Fibroblast of mammary gland (primary cell): ENCODE measurements at places on chromosomes 11 and 22.

- DNase-seq: peak; percentile 67
Observed at GRCh38 chr11:106331176-106331575, 253.7 kb downstream of the AASDHPPT start.

GRCh38 chr11:82786836-82787235, 53.2 kb upstream of the FAM181B start:
- DNase-seq: no peak

GRCh38 chr11:2095542-2095941, 43.6 kb downstream of the IGF2 start:
- DNase-seq: no peak

DNA sequence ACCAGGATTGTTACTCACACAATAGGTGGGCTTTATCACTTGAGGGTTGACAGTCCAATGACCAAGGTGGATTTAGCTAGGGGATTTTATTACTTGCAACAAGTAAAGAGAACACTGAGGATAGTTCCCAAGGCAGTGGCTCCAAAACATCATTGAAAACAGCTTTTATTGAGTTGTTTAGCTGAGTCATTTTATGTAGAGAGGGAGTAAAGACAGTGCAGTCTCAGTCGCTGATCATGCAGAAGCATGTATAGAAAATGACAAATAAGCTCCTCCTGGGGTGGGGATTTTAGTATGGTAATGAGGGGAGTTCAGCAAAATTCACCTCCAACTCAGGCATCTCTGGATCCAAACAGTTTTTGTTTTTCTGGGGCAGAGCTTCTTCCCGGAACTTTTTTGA, 163.0 kb upstream of the CCDC179 start:
- DNase-seq: no peak

DNA sequence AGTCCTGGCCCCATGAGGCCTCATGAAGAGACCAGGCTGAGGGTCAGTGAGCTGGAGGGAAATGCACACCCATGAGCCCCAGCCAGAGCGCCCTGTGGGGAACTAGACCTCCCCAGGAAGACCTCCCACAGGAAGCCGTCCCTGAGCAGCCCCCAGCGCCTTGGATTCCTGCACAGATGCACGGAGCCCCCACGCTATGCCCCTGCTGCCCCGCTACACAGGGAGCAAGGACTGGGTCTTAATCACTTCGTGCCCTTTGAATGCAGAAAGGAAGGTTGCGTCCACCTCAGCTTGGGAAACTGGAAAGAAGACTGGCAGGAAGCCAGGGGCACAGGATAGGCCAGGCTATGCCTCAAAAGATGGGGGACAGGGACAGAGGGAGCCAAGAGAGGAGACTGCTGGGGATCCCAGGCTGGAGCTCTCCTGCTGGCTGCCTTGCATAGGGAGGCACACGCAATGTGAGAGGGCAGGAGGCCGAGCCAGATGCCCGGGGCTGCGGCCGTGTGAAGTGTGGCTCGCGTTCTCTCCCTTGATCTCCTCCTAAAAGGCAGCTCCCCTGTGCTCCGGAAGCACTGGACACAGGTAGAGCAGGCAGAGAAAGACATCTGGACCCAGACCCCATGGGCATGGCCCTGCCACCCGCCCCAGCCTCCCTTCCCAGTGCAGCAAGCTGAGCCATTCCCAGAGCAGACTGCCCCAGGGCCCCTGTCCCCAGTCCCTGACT, 32.8 kb downstream of the MACROD1 start:
- DNase-seq: no peak

DNA sequence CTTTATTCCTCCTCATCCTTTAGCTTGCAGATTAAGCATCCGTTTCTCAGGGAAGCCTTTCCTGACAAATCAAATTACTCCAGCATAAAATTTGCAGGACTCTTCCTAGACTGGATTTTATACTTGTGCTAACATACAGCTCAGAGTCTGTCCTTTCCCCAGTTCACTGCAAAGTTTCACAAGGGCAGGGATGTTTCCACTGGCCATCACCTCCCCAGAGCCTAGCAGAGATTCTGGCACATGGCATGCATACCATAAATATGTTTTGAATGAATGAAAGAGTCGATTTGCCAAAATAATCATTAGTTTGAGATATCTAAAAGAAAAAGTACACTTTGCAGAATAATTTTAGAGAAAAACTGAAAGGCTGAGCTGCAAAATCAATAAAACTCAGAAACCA, 10.6 kb downstream of the MSANTD4 start:
- peak; percentile 22 for DNase-seq

DNA sequence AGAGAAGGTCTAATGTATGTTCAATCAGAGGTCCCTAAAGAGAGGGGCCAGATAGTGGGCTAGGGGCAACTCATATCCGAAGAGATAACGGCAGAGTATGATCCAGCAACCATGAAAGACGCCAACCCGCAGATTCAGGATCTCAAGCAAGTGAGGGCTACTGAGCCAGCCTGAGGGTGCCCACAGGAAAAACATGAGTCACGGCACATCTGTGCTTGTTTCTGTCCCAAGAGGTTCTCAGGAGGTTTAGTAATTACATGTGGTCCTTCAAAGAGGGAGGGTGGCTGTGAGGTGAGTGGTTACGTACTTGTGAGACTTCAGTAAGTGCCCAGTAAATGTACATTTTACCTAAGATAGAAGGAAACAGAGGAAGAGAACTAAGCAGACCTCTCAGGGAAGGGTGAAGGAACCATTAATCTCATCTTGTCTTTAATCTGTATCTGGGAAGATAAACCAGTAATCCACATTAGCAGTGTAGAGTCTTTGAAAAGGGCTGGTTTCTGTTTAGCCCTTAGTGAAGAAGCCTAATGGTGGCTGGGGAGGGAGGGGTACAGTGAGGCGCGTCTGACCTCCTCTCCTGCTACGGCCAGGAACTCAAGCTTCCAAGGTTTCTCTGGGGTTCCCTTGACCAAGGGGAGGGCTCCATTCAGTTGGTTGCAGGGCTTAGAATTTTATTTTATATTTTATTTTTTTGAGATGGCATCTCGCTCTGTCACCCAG, 10.2 kb downstream of the SIRT3 start:
- DNase-seq: peak; percentile 73

GRCh38 chr11:7421136-7421535, 64.2 kb upstream of the OLFML1 start:
- no peak for DNase-seq

- peak; percentile 55 for DNase-seq
Observed at GRCh38 chr11:43947003-43947500, 4.6 kb downstream of the C11orf96 start.

DNA sequence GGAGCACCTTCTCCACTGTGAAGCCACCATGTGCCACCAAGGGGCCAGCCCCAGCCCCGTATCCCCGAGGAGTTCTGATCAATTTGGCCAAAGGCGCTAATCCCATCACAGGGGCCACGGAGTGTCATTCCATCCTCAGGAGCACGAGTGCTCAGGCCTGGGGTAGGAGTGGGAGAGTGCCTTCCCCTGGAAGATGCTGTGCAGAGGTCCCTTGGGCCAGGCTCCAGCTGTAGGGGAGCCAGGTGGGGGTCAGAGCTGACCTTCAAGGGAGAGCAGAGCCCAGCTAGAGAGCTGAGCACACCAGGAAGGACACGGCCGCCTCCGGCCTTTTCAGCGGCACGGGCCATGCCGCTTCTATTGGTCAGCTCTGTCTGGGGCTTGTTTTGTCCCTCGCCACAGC, 1459.9 kb downstream of the BRD1 start:
- no peak for DNase-seq

DNA sequence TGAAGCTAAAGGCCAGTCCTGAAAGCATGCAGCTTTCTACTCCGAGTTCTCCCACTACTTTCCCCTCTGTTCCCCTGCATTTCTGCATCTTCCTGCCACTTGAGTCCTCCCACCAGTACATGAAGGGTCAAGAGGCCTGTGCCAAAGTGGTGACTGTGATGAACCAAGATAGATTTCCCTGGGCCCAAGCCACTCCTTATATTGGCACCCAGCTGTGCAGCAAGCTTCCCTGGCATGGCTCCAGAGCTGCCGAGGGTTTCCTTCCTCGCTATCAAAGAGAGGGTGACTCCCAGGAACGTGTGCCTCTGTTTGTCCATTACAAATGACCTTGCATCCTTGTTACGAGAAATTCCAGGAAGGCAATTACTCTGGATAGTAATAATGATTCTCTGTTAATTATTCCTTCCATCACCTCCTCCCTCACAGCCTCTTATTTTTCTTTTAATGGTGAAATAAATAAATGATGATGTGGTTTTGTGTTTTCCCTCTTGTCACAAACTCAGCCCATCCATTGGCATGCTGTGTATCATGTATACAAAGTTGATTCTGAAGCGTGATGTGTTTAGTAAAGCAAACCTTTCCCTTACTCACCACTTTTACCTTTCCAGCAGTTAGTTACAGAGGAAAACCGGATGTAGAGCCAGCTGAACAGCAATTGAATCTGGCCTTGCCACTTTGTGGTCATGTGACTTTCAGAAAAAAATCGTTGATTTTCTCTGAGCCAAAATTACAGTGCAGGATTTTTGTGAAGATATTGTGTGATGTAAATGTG, 8.3 kb downstream of the SRSF8 start:
- DNase-seq: no peak

DNA sequence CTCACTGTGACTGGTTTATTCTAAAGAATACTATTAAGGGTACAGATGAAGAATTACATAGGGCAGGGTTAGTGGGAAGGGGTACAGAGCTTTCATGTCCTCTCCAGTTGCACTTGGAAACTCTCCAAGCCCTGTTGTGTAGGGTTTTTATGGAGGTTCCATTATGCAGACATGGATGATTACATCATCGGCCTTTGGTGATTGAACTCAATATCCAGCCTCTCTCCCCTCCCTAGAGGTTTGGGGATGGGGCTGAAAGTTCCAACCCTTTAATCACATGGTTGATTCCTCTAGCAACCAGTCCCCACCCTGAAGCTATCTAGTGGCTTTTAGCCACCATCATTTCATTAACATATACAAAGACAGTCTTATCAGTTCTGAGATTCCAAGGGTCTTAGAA, 472.6 kb downstream of the BUD13 start:
- no peak for DNase-seq

- DNase-seq: peak; percentile 23
Observed at GRCh38 chr11:11895672-11896071, 53.9 kb downstream of the USP47 start.

- no peak for DNase-seq
Observed at GRCh38 chr22:24989541-24989951, 37.0 kb downstream of the KIAA1671 start.

- peak; percentile 77 for DNase-seq
Observed at GRCh38 chr11:130999086-130999485, 82.8 kb upstream of the SNX19 start.

- peak; percentile 89 for DNase-seq
Observed at GRCh38 chr11:101915791-101916291, 481 bp downstream of the ANGPTL5 start.

DNA sequence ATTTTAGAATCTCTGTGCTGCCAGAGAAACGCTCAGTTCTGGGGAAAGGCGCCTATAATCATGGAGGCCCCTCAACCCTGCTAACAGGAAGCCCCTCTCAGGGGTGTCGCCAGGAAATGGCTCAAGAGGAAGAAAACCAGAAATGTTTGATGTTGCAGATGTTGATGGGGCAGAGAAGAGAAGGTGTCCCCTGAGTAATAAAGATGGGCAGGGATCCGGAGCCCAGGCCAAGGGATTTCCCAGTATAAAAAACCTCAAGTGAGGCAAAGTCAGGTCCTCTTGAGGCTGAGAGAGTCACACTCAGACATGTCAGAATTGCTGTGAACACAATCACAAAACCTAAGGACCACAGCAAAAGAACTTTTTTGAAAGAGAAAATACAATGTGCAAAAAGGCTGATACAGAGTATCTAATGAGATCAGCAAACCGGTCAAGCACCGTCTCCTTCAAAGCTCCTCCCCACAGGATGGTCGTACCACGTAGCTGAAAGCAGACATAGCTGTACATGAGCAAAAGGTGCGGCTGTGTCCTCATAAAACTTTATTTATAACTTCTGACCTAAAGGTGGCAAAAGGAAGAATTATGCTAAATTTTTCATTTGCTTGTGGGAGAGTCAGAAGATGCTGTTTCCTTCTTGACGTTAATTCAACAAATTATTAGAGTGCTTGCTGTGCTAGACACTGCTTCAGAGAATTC, 12.2 kb downstream of the MOV10L1 start:
- no peak for DNase-seq

DNA sequence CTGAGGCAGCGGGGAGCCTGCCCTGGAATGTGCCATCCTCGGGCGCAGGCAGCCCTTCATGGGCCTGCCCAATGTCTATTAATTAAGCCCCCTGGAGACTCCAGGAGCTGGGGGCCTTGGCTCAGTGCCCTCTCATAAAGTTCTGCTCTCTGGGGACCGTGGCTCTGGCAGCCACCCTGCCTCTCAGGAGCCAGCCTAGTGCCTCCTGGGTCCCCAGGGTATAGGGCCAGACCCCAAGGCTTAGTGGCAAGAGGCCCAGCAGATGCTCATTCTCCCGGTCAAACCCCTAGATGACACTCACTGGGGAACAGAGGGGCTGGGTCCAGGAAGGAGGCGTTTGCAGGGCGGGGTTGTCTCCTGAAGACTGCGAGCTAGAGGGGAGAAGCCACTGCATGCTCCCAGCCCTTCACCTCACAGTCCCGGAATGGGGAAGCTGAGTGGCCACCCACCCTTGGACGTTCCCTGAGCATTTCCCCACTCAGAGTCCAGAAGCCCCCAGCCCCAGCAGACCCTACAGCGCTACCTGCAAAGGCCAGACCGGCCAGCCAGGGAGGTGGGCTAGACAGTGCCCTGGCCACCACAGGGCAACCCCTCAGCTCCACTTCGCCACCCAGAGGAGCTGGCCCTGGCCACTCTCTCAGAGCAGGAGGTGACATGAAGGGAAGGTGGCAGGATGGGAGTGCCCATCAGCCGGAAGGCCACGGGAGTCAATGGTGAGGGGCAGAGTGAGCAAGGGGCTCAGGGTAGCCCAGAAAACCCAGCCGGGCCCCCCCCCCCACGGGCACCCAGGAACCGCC, 83.0 kb downstream of the CDKN1C start:
- DNase-seq: no peak

DNA sequence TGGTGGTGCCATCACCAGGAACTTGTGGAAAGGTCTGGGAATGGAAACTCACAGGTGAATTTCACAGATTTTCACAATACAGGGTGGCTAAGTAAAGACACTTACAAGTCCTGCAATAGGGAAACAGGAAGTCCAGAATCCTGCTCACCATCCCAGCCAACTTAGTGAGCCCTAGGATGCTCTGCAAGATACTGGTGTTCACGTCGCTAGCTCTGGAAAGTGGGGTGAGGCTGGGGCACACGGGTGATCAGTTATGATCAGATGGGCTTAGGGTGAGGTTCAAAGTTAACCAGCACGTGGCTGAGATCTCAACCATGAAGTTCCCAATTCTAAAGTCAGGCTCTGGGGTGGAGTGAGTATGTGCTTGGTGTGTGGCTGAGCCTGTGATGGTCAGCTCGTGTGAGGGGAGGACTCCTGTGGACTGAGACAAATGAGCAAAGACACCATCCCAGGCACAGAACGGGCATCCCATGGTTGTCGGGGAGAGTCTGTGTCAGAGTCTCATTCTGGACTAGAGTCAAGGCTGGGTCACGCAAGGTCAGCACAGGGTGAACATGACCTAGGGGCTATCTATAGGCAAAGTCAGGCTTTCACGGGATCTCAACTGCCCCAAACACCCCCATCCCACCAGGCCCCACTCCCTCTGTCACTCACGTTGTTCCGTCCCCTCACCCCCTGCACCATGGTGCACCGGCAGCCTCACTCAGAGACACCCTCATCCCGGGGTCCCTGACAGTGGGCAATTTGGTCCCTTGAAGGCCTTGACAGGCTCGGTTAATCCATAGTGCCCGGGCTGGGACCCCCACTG, 23.9 kb downstream of the IGLL5 start:
- DNase-seq: no peak
